H1 (cell line): ENCODE measurements at places on chromosomes 16 and 17. TPM values are rescaled to one million over a fixed set of nuclear protein-coding genes. Genes with fewer than 3 reads are reported as not detected.
A peak's percentile ranks its signal among the peaks of the same experiment; 100 is the strongest.

Gene MYH11
- 0.71 and 0.78 TPM in 2 replicates for total RNA-seq

Gene LPO
- 0.44 and 0.52 TPM in 2 replicates for total RNA-seq

Gene KRTAP3-1
- total RNA-seq = not detected in 2 replicates

Gene CIBAR2
- not detected in 2 replicates for total RNA-seq

Gene DBNDD1
- 69.9 and 76.0 TPM in 2 replicates for total RNA-seq

Gene EEF2KMT
- 30.8 and 35.8 TPM in 2 replicates for total RNA-seq

DNA sequence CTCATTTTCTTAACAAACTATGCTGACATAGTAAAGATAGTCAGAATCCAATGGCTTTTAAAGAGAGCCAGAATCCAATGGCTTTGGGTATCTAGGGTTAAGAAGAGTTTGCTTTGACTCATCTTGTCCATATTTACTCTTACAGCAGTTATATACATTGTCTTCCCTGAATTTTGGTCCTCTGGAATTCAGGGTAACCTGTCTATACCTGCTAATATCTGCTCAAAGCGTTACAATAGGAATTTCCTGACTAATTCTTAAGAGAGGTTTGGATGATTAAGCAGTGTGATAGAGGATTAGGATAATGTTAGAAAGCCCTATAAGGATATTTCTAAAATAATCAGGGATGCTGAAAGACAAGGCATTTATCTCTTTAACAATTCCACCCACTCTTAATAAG lies 2.0 kb upstream of the CDH8 start:
- H3K27me3 ChIP-seq = peaks cover 44% of the 10 kb centered on the region
- H3K4me3 ChIP-seq = no peak overlapping the region
- H3K27ac ChIP-seq = no peak overlapping the region
- H3K4me1 ChIP-seq = peaks cover 3% of the 10 kb centered on the region
- H3K36me3 ChIP-seq = no peaks in the 10 kb centered on the region

GRCh38 chr17:74807925-74808324 lies 31.8 kb upstream of the NAT9 start:
- H3K27ac ChIP-seq = no peak overlapping the region
- no peak overlapping the region for H3K4me3 ChIP-seq
- peaks cover 4% of the 10 kb centered on the region; the same call in 1 of the 2 replicates for H3K4me1 ChIP-seq
- no peak for DNase-seq
- no peaks in the 10 kb centered on the region for H3K36me3 ChIP-seq

DNA sequence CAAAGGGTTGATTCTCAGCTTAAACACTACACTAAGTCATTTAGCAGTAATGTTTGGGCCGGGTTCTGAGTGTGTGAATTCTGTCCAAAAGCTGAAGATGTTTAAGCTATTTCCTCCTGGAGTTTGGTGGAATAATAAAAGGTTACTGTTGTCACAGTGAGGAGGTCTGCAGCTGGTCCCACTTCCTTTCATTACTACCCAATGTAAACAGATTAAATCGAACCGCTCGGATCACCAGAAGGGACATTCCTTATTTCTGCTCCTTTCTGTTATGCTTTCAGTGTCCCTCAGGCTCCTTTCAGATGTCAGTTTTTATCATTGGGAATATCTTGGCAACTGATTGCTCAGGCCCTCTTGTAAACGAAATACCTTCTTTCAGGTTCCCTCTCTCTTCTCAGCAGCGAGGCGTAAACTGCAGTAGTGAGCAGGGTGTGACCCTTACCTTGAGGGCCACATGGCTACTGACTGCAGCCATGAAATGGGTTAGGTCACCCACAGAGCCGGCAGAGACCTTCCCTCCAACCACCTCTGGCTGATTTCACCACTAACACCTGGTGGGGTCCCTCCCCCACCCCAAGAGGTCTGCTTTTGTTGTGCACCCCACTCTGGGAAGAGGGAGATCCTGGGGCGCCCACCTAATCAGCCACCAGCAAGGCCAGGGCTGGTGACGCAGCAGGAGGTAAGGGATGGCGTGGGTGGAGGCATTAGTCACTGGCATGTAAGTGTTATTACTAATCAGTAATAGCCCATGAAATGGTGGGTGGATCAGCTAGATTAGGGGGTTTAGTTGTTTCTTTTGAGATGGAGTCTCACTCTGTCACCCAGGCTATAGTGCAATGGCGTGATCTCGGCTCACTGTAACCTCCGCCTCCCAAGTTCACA lies 117.6 kb downstream of the VPS53 start:
- no peaks in the 10 kb centered on the region for H3K4me1 ChIP-seq
- no peak for DNase-seq
- peaks cover 9% of the 10 kb centered on the region; the same call in 1 of the 2 replicates for H3K36me3 ChIP-seq
- H3K27ac ChIP-seq = no peak overlapping the region

- H3K4me3 ChIP-seq = no peak overlapping the region
- DNase-seq = no peak
- peaks cover 17% of the 10 kb centered on the region for H3K4me1 ChIP-seq
- H3K36me3 ChIP-seq = 0 out of 2 replicates have a peak, but pooled peaks cover 4% of the 10 kb centered on the region
Measured at GRCh38 chr17:82835766-82836512, 3.9 kb downstream of the ZNF750 start.

DNA sequence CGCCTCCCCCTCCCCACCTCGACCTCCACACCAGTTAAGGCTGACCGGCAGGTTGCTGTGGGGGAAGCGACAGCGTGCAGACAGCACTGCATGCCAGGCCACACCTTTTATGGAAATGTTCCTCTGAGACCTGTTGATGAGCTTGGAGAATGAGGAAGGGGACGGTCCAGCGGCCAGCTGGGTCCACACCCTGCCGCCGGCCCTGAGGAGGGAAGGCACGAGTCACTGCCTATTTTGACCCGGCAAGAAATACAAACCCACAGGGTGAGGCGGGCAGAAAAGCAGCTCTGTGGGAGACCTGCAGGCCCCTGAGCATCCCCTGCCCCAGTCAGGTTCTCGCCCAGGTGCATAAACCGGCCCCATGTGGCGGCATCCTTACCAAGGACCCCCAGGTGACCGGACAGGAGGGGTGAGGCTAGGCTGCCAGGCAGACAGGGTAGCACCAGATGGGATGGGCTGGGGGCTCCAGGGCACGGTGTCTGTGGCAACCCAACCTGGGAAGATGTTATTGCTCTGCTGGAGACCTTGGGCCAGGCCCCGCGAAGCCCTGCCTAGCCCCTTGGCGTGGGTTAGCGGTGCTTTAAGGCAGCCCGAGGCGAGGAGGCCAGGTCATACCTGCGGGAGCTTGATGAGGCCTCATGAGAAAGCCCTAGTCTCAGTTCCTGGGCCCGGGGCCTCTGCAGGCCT lies 12.7 kb downstream of the NATD1 start:
- H3K27ac ChIP-seq = peak overlapping the region; percentile 8; the same call in 1 of the 2 replicates
- no peak overlapping the region for H3K4me3 ChIP-seq
- peaks cover 14% of the 10 kb centered on the region for H3K4me1 ChIP-seq
- DNase-seq = no peak
- H3K27me3 ChIP-seq = no peaks in the 10 kb centered on the region

DNA sequence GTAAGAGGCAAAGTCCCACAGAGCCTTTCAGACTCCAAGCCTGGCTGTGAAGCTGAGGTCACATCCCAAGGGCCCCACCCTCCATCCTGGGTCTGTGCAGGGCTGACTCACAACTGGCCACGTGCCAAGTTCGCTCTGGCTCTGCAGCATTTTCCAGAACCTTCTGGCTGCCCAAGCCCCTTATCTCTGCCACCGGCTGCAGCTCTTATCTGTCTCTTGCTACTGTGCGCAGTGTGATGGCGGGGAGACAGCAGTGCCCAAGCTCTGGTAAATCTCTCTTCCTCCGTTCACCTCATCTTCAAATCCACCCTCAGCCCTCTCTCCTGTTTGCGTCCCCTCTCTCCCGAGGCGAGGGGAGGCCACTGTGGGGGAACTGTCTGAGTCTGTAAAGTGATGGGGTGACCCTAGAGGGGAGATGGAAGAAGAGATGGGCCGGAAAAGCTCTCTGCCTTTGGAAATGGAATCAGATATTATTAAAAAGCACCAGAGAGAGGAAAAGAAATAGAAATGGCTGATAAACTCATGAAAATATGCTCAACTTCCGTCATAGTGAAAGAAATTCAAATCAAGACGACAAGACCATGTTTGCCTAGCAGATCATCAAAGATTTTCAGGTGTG lies 162.7 kb upstream of the CDC42EP4 start:
- peaks cover 7% of the 10 kb centered on the region; the same call in 1 of the 2 replicates for H3K4me1 ChIP-seq
- H3K36me3 ChIP-seq = no peaks in the 10 kb centered on the region
- no peak overlapping the region for H3K27ac ChIP-seq

- H3K27me3 ChIP-seq = no peaks in the 10 kb centered on the region
- no peaks in the 10 kb centered on the region for H3K36me3 ChIP-seq
- no peaks in the 10 kb centered on the region for H3K4me1 ChIP-seq
- H3K27ac ChIP-seq = no peak overlapping the region
- no peak overlapping the region for H3K4me3 ChIP-seq
Measured at GRCh38 chr16:47640661-47641060, 179.5 kb downstream of the PHKB start.

- H3K36me3 ChIP-seq = no peaks in the 10 kb centered on the region
- no peak overlapping the region for H3K27ac ChIP-seq
- H3K4me3 ChIP-seq = no peak overlapping the region
- H3K4me1 ChIP-seq = peaks cover 7% of the 10 kb centered on the region
- no peaks in the 10 kb centered on the region for H3K27me3 ChIP-seq
Measured at GRCh38 chr17:31249835-31250141, 47.3 kb downstream of the OMG start.

DNA sequence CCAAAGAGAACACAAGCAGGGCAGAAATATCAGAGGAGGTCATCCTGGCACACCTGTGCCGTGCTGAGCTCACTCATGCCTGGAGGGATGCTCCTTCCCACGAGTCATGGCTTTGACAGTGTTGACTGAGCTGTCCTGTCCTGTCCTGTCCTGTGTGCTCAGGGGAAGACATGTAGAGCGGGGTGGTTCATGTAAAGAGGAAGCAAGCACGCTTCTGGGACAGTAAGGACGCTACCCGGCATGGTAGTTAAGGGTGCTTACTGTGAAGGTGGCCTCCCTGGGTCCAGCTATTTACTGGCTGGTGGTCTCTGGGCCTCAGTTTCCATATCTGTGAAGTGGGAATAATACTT lies 398 bp downstream of the LGALS9 start:
- no peaks in the 10 kb centered on the region for H3K4me1 ChIP-seq
- H3K4me3 ChIP-seq = no peak overlapping the region
- no peaks in the 10 kb centered on the region for H3K36me3 ChIP-seq
- H3K27me3 ChIP-seq = no peaks in the 10 kb centered on the region

GRCh38 chr17:76270770-76271668 lies 5.9 kb downstream of the UBALD2 start:
- peak overlapping the region; percentile 43; the same call in 1 of the 2 replicates for H3K27ac ChIP-seq
- no peaks in the 10 kb centered on the region for H3K27me3 ChIP-seq
- H3K36me3 ChIP-seq = no peaks in the 10 kb centered on the region
- H3K4me3 ChIP-seq = no peak overlapping the region
- DNase-seq = no peak

GRCh38 chr16:66150698-66151482 lies 215.6 kb upstream of the CDH5 start:
- H3K27me3 ChIP-seq = no peaks in the 10 kb centered on the region
- no peak overlapping the region for H3K27ac ChIP-seq
- H3K4me1 ChIP-seq = no peaks in the 10 kb centered on the region
- no peak overlapping the region for H3K4me3 ChIP-seq
- no peaks in the 10 kb centered on the region for H3K36me3 ChIP-seq
- DNase-seq = no peak
